ENCODE measurements at places on chromosomes 2 and 18. TPM values are rescaled to one million over a fixed set of nuclear protein-coding genes. Genes with fewer than 3 reads are reported as not detected.

GRCh38 chr2:28322456-28322855 lies 70.2 kb upstream of the FOSL2 start:
- H3K27ac ChIP-seq = no peak overlapping the region
- DNase-seq = no peak
- no peaks in the 10 kb centered on the region for H3K27me3 ChIP-seq
- H3K4me1 ChIP-seq = peaks cover 21% of the 10 kb centered on the region
- no peaks in the 10 kb centered on the region for H3K36me3 ChIP-seq

- H3K36me3 ChIP-seq = no peaks in the 10 kb centered on the region
- no peak overlapping the region for H3K4me3 ChIP-seq
- H3K4me1 ChIP-seq = no peaks in the 10 kb centered on the region
- no peak overlapping the region for H3K27ac ChIP-seq
- H3K27me3 ChIP-seq = no peaks in the 10 kb centered on the region
These were observed 151.9 kb upstream of the CYRIA start for GRCh38 chr2:16817305-16818202.

- no peak overlapping the region for H3K27ac ChIP-seq
- H3K27me3 ChIP-seq = no peaks in the 10 kb centered on the region
- DNase-seq = no peak
- no peaks in the 10 kb centered on the region for H3K4me1 ChIP-seq
- no peaks in the 10 kb centered on the region for H3K36me3 ChIP-seq
These were observed 127.4 kb downstream of the CCDC102B start for GRCh38 chr18:68925268-68925667.

DNA sequence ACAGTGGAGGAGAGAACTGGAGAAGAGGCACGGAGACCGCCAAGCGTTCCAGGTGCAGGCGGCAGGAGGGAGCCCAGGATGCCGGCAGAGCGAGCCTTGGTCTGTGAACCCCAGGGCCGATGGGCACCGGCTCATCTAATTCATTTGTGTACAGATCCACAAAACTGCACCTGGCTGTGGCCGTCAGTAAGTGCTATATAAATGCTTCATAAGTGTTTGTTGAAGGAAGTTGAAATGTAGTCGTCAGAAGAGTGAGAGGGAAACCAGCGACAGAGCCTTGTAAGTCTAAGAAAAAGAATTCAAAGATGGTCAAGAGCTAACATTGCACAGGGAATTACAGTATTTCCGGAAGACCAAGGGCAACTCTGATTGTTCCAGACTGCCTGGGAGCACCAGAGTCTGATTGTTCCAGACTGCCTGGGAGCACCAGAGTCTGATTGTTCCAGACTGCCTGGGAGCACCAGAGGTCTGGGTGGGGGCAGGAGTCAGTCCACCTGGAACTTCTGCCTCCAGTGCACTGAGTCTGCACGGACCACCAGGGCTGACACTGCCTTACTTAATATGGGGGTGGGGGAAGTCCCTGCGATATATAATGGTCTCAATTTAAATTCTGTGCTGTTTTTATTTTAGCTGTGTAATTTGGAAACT lies 112.3 kb downstream of the BCL2 start:
- H3K36me3 ChIP-seq = no peaks in the 10 kb centered on the region
- H3K27ac ChIP-seq = no peak overlapping the region
- no peak for DNase-seq
- H3K27me3 ChIP-seq = no peaks in the 10 kb centered on the region
- H3K4me1 ChIP-seq = no peaks in the 10 kb centered on the region

The INHBB gene
- 55.4 TPM for total RNA-seq

DNA sequence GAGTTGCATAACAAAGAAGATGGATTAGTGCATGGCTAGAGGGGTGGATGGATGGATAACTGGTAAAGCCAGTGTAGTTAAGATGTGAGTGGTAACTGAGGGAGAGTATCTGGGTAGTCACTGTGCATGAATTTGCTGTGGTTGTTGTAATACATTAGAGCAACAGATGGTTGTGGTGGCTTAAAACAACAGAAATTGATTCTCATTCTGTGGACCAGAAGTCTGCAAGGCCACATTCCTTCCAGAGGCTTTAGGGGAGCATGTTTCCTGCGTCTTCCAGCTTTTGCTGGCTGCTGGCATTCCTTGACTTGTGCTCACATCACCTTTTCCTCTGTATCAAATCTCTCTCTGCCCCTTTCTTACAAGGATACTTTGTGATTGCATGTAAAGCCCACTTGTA lies 155.4 kb downstream of the ASB1 start:
- H3K4me1 ChIP-seq = no peaks in the 10 kb centered on the region
- no peaks in the 10 kb centered on the region for H3K36me3 ChIP-seq
- no peaks in the 10 kb centered on the region for H3K27me3 ChIP-seq
- no peak overlapping the region for H3K4me3 ChIP-seq

DNA sequence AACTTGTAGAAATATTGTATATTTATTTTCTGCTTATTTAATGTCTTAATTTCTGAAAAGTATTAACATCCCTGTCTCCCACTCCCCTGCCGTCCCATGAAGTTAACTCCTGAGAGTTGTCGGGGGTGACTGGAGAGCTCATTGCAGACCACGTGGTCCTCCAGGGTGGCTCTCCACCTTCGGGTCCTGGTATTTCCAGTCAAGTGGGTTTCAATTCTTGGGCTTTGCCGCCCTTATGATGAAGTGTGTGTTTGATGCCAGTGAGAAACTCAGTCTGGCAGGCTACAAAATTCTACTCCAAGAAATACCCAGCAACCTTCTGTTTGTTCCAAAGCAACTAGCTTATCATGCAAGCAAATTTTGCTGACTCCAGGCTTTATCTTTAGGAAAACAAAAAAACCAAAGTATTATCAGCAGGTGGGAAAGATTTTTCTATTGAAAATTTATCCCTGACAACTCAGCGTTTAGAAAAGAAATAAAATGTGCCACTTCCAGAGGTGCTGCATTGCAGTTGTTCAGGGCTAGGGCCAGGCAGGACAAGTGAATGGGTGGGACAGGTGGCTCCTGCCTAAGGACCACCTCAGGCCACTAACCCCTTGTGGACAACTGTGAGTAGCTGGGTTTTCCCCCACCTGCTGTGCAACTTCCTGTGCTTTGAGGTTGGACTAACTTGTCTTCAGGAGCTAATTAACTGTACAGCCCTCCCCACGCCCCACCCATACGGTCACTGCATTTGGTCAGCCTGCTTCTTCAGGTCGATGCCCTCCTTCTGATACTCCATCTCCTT lies 46.6 kb downstream of the BCL2L11 start:
- H3K27me3 ChIP-seq = no peaks in the 10 kb centered on the region
- no peak overlapping the region for H3K4me3 ChIP-seq
- no peaks in the 10 kb centered on the region for H3K36me3 ChIP-seq
- no peak overlapping the region for H3K27ac ChIP-seq

GRCh38 chr18:2535419-2535910 lies 35.8 kb downstream of the METTL4 start:
- DNase-seq = no peak
- H3K27me3 ChIP-seq = no peaks in the 10 kb centered on the region
- H3K27ac ChIP-seq = no peak overlapping the region
- H3K36me3 ChIP-seq = no peaks in the 10 kb centered on the region
